HTR-8/SVneo (cell line): ENCODE measurements at places on chromosomes 11 and 22.
A peak's percentile ranks its signal among the peaks of the same experiment; 100 is the strongest.

- DNase-seq: peak; percentile 69
These were observed at the start of gene TTLL12 for GRCh38 chr22:43186272-43187170. Gene TTLL12 (minus strand): TSS chr22:43187134. CDS start chr22:43187069, 65 bp downstream.

DNA sequence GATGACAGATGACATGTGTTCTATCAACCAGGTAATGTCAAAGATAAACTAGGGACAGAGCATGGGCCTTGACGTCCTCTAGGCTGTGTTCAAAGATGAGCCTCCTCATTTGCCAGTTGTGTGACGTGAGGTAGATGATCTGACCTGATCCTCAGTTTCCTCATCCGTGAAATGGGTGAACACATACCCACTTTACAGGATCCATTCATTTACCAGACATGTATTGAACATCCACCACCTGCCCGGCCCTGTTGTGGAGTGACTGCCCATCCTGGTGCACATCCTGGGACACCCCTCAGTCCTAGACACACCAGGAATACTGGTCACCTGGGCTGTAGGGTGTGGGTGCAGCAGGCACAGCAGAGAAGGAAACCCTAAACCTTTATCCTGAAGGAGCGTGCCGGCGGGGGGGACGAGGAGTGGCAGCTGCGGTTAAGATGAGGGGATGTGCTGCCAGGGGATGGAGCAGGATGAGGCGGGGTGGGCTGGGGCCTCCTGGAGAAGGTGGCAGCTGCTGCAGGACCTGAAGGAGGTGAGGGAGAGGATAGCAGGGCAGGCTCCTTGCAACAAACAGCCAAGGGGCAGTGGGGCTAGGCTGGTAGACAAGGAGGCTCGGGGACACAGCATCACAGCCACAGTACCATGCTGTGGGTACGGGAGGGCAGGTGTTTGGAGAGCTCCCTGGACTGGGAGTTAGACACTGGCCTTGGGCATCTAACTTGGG is 8.4 kb downstream of the CLDN5 start:
- no peak for DNase-seq

GRCh38 chr11:82046778-82047177 is 686.9 kb downstream of the FAM181B start:
- DNase-seq: no peak

- DNase-seq: no peak
These were observed 41.7 kb downstream of the OTOG start for GRCh38 chr11:17588721-17589120.

GRCh38 chr11:118305726-118306125 is 1.2 kb downstream of the CD3E start:
- DNase-seq: no peak

- DNase-seq: peak; percentile 23
These were observed 84.7 kb downstream of the TTC28 start for GRCh38 chr22:28594797-28595462.

DNA sequence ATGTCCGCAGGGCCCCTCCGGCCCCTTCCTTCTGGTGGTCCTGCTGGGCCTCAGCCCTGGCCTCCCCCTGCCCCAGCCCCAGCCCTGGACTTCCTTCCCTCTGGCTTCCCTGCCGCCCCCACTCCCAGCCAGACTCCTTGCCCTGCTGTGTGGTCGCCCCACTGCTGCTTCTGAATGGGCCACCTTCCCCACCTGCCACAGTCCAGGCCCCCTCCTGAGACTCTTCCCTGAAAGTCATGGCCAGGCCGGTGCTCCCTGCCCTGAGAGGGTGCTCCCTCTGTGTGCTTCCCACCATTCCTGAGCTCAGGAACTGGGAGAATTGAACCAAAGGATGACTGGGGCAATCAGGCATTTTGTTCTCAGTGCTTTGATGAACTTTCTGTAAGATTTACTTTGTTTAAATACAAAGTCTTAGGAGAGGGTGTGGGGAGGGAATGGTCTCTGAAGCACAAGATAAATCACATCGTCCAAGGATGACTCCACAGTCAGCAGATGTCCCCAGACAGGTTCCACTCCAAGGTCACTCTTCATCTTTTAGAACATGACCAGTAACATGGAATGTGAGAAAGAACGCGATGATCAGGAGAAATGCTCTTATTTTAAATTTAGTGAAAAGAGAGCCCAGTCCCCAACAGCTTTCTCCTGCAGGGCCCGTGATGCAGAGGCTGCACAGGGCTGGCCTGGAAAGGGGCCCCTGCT is 774 bp downstream of the APOBEC3D start:
- no peak for DNase-seq

GRCh38 chr11:62865635-62866034 is 15.1 kb upstream of the SLC3A2 start:
- DNase-seq: no peak

- no peak for DNase-seq
These were observed 739 bp downstream of the CELSR1 start for GRCh38 chr22:46536537-46537224.

DNA sequence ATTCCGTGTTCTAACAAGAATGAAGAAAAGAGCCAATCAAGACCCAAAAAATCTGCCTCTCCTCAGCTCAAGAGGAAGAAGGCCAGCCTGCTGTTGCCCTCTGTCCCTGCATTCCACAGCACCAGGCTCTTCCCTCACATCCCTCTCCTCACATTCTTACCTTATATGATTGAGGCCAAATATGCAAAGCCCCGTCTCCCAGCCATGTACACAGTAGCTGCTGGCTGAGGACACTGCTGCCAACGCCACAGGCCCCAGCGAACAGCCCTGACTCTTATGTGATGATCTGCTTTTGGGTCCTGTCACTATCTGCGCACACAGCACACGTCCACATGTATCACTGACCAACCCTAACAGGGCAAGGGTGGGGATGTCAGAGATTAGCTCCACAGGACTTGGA is 60.2 kb downstream of the MICAL3 start:
- no peak for DNase-seq

DNA sequence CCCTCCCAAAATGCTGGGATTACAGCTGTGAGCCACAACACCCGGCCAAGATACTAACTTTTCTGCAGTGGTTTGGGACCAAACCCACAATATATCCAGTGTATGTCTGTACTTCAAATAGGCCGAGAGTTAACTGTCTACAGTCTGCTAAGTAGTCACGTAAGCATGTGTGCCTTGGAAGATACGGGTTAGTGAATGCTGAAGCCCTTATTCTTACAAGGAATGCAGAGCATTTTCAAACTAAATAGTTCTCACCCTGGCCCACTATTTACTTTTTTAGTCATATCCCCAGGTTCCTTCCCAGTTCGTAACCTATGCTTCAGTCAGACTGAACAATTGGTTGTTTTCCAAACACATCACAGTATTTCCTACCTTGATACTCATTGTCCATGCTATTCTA is 176.0 kb downstream of the WNT11 start:
- DNase-seq: no peak

- no peak for DNase-seq
These were observed 34.3 kb downstream of the MTMR3 start for GRCh38 chr22:29917052-29917902.

DNA sequence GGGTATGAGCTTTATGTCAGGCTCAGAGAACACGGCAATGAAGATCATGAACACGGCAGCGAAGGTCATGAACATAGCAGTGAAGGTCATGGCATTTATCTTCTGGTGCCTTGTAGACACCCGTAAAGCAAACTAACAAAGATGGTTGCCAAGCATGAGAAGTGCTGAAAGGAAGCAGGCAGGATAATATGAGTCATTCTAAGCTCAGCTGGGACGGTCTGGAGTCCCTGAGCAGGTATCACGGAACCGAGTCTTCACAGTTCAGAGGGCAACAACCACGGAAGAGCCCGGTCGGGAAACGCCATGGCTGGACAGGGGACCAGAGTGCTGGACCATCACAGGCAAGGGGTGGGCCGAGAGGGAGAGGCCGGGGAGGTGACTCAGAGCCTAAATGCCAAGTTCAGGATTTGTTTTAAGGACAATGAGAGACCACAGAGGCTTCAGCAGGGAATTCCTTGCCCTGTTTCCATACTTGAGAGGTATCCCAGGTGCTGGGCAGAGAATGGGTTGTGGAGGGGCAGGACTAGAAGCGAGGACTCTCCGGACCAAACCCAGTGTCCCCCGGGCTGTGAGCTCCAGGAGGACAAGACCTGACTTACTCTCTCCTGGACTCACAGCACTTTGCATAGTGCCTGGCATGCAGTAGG is 13.1 kb upstream of the MS4A10 start:
- no peak for DNase-seq

GRCh38 chr22:46289244-46289891 is 7.3 kb upstream of the GTSE1 start:
- DNase-seq: no peak

- DNase-seq: no peak
These were observed 22.2 kb upstream of the IL18BP start for GRCh38 chr11:71976551-71976950.

DNA sequence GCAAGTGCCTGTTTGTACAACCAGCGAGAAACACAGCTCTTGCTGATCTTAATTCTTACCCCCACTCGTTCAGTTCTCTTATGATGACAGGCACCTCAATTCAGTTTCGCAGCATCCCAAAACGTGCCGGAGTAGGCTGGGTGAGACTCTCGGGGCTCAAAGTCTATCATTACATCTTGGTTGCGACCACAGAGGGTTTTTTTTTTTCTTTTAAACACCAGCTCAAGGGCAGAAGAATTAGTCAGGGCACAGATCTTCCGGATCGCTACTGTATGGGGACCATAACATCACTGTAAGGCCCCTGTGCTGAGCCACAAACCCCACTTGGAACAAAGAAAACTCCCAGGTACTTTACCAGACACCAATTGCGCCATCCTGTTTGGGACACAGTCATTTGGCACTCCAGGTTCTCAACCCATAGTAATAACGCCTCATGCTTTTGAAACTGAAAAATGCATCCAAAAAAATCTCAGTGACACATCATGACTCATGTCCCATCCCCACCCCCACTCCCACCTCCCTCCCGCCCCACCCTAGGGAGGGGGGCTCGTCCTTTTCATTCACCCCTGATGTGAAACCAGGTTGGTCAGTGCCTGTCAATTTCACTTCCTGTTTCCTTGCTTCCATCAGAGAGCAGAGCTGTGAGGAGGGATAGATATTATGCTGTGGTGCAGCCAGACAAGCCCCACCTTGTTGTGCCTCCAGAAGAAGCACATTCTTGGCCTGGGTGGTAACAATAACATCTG is 41.0 kb upstream of the CD5 start:
- peak; percentile 25 for DNase-seq

GRCh38 chr11:47714554-47715081 is 551 bp downstream of the AGBL2 start:
- DNase-seq: no peak

DNA sequence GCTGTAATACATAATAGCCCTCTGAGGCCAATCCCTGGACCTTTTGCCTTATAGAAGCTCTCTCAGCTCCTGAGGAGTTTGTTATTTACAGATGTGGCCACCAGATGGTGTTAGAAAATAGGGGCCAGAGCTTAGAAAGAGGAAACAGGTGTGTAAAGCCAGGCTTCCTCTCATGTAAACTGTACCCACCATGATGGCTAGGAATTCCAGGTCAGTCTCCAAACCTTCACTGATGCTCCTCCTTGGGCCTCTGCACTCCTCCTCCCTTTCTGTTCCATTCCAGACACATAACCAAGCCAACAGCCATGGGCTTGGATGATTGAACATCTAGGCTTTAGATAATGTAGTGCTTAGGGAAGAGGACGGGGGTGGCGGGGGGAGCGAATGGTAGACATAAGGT is 39.7 kb downstream of the USP35 start:
- DNase-seq: peak; percentile 74

DNA sequence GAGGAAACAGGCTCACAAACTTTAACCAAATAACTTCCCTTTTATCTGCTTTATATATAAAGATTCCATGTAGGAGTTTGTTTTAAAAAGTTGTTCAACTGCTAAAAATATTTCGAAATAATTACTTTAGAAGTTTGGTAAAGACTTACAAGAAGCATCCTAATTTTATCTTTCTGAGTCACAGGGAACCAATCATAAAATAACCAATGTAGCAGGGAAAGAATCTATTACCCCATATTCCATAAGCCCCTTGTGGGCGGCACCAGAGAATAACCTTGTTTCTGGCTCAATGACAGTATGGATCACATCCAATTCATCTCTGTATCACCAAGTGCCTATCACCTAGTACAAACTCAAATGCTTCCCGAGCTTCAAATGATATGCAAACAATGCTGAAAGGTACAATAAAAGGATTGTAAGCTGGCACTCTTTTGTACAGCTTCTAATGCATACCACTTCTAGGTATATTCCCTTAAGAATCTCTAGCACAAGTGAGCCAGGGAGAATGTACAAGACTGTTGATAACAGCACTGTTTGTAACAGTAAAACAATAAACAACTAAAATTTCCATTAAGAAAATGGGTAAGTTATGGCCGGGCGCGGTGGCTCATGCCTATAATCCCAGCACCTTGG is 158.4 kb downstream of the ATG16L2 start:
- DNase-seq: no peak

GRCh38 chr22:25564320-25564978 is at the start of gene GRK3:
Gene GRK3 (plus strand): TSS chr22:25564675. CDS start chr22:25565041, 366 bp downstream.
- DNase-seq: peak; percentile 34

GRCh38 chr11:68040101-68040956 is 1.5 kb downstream of the TCIRG1 start:
- no peak for DNase-seq

- no peak for DNase-seq
These were observed 505.4 kb downstream of the MN1 start for GRCh38 chr22:27296091-27296675.

DNA sequence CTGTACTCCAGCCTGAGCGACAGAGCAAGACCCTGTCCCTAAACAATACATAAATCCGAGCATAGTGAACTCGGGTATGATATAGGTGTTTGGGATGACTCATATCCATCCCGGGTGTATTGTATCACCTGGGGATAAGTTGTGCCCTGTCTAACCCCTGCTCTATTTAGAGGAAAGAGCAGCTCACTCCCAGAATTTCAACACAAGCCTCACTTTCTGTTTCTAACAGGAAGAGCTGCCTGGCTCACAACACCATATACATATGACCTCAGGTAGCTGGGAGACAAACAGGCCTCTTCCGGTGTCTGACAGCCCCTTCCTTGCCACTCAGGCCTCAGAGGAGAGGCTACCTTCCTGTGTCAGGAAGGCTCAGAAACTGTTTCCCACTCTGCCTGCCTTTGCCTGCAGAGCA is 9.9 kb upstream of the MICALL1 start:
- no peak for DNase-seq

DNA sequence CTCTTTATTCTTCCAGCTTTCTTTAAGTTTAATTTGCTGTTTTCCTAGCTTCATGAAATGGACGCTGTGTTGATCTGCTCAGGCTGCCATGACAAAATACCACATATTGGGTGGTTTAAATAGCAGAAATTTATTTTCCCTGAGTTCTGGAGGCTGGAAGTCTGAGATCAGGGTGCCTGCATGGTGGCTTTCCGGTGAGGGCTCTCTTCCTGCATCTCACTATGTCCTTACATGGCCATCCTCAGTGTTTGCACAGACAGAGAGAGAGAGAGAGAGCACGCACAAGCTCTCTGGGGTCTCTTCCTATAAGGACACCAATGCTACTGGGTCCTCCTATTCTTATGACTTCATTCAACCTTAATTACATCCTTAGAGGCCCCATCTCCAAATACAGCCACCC is 28.7 kb downstream of the MCAM start:
- DNase-seq: no peak

GRCh38 chr22:36166518-36167220 is 6.1 kb upstream of the APOL3 start:
- no peak for DNase-seq
